ENCODE measurements at places on chromosomes 5 and 9.

DNA sequence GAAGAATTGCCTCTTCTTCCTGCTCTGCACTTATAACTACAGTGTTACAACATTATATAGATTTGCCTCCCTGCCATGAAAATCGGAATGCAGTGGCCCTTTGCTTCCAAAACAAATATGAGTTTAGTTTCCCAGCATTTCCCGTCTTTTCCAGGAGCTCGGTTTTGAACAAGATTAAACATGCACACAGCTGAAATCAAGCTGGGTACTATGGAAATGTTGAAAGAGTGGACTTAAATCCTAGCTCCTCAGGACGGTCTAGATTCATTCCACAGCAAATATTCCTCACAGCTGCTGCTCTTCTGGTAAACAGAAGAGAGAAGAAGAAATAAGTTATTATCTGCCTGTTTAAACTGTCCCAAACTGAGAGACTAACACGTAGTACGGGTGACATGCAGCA lies 161.4 kb downstream of the PIK3R1 start:
- DNase-seq, result no peak

DNA sequence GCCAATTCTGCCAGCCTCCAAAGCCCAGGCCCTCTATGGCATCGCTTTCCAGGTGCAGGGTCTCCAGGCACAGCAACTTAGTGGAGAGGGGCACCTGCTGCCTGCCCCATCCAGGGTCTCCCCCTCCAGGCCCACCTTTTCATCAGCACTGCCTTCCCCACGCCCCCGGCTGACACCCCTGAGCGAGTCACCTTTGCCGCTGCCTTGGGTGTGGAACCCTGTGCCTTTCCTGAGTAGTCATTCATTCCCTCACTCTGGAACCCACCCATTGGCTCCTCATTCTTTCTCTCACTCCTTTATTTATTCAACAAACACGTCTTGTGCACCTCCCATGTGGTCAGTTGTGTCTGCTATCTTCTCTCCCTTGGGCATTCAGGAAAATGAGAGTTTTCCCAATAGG lies 14.5 kb upstream of the RPL26L1 start:
- DNase-seq, result no peak

GRCh38 chr5:96778409-96778808 lies 29.3 kb downstream of the ERAP1 start:
- no peak for DNase-seq

DNA sequence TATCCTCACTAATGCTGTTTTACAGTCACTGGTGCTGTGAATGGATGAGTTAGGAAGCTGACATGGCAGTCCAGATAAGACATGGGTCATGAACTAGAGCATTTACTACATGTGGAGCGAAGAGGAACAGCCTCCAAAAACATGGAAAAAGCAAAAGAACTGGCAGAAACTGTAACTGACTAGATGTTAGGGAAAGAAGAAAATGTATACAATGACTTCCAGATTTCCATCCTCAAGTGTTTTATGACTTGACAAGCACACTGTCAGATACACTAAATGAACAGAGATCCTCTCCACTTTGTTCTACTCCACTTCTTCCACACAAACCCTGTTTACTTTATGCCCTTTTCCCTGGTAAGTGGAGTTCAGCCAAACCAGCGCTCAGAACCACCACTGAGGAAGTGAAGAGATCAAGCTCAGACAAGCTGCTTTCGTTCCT lies 11.5 kb downstream of the HMGCS1 start:
- peak; percentile 39 for DNase-seq

DNA sequence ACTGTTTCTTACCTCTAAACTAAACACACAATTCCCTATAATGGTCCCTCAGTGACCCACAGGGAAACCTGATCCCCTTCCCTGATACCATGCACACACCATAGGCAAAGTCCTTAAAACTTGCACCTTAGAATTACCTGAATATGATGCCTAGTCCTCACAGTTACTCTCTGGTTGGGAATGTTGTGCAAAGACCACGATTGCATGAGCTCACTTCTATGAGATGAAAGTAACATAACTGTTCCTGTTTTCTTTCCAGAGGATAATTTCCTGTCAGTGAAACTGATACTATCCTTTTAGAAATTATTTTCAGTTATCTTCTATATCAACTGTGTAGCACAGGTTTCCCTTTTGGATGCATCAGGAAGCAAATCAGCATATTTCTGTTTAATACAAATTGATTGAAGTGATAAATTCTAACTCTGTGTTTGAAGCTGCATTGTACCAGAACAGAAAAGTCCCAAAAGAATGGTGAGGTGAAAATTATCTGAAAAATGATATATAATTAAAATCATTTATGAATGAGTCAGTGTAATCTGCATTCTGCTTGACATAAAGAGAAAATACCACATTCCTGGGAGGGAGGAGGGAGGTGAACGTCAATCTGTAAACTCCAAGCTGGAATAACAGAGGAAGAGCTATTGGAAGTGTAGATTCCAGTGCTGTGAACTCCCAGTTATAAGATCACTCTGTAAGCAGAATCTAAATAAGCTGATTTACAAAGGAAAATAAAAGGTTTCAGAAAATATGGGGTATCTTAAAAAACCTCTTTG lies 51.2 kb upstream of the TNFAIP8 start:
- no peak for DNase-seq

DNA sequence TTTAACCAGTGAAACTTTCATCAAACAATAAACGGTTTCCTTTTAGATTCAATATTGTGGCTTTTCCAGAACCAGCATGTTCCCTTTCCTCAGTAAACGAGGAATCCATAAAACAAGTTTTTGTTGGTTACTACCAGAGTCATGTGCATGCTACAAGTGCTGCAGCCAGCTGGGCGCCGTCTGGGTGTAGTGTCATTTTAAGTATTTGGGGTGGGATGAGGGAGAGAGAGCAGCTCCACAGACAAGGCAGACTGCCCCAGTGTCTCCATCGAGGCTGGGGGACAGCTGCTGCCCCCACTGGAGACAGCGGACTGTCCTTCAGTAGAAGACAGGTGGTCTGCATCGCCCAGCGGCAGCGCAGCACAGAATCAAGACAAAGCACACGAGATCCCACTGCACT lies 17.3 kb downstream of the ARPC5L start:
- no peak for DNase-seq

DNA sequence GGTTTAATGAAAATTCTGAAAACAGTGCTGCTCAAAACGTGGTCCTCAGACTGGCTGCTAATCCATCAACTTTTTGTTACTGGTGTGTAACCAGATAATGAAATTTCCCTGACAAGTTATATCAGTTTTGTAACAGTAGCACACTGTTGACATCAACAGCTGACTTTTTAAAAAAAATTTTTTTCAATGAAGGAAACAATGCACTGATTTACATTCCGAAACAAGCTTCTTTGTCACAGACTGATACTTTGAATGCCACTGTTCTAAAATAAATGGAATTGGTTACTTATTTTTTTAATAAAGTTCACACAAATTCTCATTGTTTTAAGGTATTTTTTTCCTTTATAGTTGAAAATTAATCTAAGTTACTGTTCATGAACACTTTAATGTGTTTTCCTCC lies 169.1 kb downstream of the NIPBL start:
- DNase-seq, result no peak

GRCh38 chr5:34488984-34489383 lies 167.1 kb upstream of the RAI14 start:
- DNase-seq, result no peak

DNA sequence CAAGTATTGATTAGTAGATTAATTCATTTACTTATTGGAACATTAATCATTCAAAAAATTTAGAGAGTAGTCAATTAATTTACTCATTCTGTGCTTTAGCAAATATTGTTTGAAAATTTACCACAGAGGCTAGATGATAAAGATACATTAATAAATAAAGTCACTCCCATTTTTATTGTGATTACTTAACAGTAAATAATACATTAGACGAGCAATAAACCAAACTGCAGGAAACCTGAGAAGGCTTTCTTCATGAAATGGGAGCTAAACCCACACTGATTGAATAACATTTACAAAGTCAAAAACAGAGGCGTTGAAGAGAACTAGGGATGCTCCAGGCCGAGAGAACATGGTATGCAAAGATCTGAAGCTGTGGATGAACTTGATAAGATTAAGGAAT lies 38.8 kb upstream of the PRDM9 start:
- DNase-seq, result no peak

- no peak for DNase-seq
Measured at GRCh38 chr5:172541773-172542136, 87.4 kb upstream of the SH3PXD2B start.

- DNase-seq, result no peak
Measured at GRCh38 chr9:37554318-37554717, 21.9 kb downstream of the FBXO10 start.

DNA sequence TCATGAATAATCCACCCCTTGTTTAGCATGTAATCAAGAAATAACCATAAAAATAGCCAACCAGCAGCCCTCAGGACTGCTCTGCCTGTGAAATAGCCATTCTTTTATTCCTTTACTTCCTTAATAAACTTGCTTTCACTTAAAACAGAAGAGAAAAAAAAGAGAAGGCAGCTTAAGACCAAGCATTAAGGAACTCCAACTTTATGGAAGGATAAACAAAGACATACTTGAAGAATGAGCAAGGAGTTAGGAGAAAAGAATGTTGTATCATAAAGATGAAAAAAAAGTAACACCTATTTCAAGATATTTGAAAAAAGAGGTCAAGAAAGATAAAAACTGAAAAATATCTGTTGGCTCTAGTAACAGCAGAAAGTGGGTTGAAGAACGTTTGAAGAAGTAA lies 107.6 kb downstream of the RNF180 start:
- DNase-seq, result no peak

- DNase-seq, result no peak
Measured at GRCh38 chr5:82480331-82480730, 202.2 kb upstream of the RPS23 start.

DNA sequence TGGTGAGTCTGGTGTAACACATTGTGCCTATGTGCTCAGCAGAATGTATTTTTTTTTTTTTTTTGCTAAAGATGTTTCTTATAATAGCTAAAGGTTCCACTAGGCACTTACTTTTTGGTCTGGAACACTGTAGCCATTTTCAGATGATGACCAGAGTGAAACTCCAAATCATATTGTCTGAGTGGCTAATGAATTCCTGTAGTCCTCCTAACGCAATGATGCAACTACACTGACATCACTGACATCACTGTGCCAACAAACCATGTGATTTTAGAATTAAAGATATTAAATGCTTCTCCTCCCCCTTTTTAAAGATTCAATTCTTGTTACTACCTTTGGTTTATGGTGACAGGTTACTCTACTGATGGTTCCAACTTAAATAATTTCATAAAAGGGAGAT lies 28.8 kb downstream of the JAKMIP2 start:
- no peak for DNase-seq

- no peak for DNase-seq
Measured at GRCh38 chr5:140337880-140338279, 8.5 kb downstream of the HBEGF start.

DNA sequence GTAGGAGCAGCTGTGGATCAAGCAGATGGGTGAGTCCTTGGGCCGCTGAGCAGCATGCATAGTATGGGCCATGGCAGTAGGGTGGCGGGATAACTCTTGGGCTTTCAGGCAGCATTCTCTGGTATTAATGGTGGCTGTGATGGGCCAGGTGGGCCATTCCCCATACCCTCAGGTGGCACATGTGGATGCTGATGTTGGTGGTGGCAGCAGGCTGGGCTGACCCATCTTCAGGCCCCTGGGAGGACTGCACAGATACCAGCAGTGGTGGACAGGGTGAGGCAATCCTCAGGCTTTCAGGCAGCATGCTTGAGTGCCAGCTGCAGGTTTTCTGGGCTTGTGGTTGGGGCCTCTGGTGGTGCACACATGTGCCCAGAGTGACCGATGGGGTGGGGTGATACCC lies 27.1 kb upstream of the C6 start:
- no peak for DNase-seq
